ENCODE measurements at places on chromosomes 2 and 18.

- peak; percentile 48 for DNase-seq
Measured at GRCh38 chr2:158499383-158499782, 42.6 kb downstream of the PKP4 start.

GRCh38 chr2:37549598-37549997, 121.8 kb downstream of the CDC42EP3 start:
- no peak for DNase-seq

DNA sequence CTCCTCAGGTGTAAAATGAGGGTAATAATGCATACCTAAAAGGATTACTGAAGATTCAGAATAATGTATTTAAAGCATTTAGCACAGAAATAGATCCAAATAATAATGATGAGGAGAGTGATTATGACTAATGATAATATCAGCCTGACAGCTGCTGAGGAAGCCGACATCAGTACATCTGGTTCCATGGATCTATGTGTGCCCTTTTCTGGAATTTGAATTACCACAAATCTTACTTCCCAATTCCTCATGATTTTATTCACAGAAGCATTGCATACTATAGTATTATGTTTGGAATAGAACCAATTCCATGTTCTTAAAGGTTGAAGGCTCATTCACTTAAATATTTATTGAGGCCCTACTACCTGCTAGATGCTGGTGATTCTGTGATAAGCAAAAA, 248.9 kb upstream of the THUMPD2 start:
- no peak for DNase-seq

DNA sequence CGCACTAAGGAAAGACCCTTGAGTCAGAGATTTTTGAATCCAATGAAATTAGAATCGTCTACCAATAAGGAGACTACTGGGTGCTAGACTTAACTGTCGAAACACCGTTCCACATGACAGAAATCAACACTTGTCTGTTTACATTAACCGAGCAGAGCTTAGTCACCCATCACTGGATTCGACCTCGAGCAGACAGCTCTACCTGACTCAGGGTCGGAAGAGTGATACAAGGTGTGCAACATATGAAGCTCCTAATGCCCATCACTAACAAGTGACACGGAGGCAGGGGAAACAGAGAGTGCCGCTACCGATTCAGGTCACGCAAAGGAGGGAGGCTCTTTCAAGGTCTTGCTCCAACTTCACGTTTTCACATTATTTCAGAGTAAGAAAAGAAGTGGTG, 54.2 kb upstream of the FZD5 start:
- no peak for DNase-seq

DNA sequence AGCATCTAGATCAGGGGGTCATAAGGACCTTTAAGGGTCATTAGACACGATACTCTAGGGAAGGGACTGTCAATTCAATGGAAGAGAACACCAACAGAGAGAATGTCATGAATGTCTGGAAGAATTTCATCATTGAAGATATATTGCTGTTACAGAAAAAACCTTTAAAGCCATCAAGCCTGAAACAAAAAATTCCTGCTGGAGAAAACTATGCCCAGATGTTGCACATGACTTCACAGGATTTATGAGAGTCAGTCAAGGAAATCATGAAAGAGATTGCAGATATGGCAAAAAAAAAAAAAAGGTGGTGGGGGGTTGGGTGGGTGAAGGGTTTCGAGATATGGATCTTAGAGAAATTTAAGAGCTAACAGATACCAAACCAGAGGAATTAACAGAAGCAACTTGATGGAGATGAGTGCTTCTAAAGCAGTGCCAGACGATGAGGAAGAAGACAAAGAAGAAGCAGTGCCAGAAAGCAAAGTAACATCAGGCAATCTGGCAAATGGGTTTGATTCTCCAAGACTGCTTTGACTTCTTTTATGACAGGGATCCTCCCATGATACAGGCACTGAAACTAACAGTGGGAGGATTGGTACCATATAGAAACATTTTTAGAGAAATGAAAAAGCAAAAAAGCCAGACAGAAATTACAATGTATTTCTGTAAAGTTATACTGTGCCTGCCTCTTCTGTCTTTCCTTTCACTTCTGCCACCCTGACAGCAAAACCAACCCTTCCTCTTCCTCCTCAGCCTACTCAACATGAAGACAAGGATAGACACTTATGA, 28.5 kb downstream of the MAP4K3 start:
- no peak for DNase-seq

DNA sequence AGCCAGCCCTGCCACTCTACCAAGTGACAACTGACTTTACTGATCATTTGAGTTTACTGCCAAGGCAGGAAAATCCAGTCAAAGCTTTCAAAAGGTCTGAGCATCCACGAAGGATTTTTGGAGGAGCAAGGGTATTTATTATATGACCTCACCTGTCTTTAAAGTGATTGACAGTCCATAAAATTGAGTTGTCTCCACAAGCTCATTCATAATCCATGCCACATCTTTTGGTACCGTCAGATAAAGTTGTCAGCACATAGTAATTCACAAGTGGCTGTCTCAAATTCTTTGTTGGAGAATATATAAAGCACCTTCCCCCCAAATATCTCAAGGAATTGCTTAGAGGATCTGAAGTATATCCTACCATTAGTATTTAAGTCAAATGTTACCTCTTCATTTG, 240.5 kb downstream of the METTL4 start:
- no peak for DNase-seq

- no peak for DNase-seq
Measured at GRCh38 chr18:40652321-40652720, 1302.7 kb upstream of the PIK3C3 start.

DNA sequence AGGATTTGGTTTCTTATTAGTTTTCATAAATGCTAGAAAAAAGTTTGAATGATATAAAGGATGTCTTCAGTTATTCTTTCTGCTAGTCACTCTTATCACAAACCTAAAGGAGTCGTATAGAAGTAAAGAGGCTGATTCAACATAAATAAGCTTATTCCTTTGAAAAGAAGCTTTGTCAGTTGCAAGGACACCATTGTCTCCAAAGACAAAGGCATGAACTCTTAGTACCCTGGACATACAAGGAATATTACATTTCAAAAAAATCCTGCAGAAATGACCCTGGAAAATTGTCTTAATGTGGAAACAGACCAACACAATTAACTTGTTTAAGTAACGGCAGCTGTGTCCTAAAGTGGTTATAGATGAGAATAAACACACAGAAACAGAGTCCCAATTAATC, 528.0 kb downstream of the CPS1 start:
- no peak for DNase-seq

DNA sequence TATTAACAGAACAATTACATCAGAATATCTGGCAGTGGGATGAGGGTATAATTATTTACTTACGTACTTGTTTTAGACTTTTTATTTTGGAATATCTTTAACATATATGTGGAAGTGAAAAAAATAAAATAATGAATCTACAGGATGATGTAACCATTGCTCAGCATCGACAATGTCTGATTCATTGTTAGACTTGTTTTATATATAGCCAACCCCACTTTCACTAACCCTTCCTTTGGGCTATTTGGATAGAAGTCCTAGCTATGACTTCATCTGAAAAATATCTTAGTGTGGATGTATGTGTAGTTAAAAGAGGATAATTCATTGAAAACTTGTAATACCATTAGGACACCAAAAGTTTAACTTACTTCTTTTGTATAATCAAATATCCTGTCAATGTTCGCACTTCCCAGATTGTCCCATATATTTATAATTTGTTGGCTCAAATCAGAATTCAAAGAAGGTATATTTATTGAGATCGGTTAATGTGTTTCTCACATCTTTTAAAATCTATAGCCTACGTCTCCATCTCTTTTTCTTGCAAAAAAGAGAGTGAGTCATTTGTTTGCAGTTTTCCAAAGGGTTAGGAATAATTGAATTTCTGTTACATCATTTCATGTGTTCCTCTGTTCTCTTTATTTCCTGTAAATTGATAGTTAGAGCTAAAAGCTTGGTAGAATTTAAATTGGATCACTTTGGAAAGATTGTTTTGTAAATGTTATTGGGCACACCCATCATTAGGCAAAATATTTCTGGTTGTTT, 506.1 kb upstream of the FAM98A start:
- no peak for DNase-seq

DNA sequence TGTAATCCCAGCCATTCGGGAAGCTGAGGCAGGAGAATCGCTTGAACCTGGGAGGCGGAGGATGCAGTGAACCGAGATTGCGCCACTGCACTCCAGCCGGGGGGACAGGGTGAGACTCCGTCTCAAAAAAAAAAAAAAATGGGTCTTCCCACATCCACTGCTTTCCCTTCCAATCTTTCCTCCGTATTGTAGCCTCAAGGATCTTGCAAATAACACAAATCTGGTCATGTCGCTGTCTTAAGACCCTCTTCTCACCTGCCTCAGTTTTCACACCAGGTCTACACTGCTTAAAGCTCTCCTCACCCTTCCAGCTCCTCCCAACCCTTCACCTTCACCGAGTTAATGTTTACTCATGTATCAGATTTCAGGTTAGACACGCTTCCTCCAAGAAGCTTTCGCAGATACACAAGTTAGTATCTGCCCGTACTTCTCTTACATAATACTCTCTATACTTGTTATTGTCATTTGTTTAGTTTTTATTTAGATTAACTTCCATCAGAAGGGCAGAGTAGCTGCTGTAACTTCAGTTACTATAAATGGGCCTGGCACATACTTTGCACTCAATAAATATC, 1.5 kb downstream of the IER3IP1 start:
- DNase-seq, result no peak

GRCh38 chr18:43627848-43628530, 350.7 kb upstream of the SYT4 start:
- no peak for DNase-seq

GRCh38 chr18:12041561-12041960, 52.1 kb upstream of the ANKRD62 start:
- no peak for DNase-seq

GRCh38 chr18:35491700-35492077, 6.1 kb downstream of the INO80C start:
- DNase-seq, result no peak

DNA sequence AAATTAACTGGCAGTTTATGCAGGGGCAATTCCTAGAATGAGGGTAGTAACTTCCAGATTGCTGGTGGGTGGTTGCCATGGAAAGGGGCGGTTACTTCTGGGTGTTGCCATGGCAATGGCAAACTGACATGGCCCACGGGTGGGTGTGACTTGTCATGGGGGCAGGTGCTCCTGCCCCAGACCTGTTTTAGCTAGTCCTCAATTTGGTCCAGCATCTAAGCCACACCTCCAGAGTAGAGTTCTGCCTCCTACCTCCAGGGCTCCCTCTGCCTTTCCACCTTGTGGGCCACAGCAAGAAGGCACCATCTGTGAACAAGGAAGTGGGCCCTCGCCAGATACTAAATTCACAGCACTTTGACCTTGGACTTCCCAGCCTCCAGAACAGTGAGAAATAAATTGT, 148.7 kb downstream of the TFCP2L1 start:
- DNase-seq, result no peak

DNA sequence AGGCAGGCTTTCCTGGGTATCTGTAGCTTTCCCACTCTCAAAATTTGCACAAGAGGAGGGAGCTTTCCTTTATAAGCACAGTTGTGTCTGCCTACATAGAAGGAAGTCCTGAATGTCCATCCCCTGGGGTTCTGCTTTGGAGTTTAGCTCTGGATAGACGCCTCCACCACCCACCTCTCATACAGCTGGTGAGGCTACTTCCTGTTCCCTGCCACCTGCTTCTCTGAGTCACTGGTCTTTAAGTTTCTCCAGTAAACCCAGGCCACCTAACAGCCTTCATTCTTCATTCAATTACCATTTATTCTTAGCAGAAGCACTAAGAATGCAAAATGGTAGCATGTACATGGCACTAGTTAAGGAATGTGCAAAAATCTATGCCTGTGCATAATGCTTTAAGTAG, 407.8 kb downstream of the CDH2 start:
- no peak for DNase-seq

GRCh38 chr2:148944536-148944935, 69.5 kb downstream of the KIF5C start:
- DNase-seq, result no peak

DNA sequence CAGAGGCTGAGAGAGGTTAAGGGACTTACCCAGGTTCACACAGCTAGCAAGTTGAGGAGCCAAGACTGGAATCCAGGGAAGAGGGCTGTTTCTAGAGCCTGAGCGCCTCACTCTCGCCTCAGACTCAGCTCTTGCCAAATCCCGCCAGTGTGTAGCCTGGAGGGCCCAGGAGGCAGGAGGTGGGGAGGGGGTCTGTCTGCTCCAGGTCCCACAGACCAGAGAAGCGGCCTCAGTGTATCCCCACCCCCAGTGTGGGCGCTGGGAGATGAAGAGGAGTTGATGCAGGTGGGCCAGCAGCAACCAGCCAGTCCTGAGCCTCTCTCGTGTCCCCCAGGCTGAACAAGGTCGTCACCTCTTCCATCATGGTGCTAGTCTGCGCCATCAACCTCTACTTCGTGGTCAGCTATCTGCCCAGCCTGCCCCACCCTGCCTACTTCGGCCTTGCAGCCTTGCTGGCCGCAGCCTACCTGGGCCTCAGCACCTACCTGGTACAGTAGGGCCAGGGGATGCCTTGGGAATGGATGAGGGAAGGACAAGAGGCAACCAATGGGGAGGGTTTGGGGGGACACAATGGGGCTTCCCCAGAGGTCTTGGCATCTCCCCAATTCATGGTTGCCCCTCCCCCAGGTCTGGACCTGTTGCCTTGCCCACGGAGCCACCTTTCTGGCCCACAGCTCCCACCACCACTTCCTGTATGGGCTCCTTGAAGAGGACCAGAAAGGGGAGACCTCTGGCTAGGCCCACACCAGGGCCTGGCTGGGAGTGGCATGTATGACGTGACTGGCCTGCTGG, 5.2 kb upstream of the CTDSP1 start:
- peak; percentile 16 for DNase-seq

DNA sequence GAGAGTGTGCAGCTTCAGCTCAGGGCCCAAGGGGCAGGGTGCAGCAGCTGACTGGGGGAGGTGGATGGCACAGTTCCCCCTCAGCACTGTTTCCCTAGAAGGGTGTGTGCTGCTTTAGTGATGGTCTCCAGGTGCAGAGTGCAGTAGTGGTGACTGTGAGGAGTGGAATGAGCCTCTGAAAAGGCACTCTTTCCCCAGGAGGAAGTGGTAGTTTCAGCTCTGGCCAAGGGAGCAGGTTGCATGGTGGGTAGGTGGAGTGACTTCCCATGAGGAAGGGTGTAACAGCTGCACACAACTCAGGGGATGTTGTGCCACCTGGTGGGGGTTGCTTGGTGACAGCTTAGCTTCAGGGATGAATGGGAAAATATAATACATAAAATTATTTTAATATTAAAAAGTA, 251.5 kb upstream of the NXPH2 start:
- DNase-seq, result peak; percentile 14

GRCh38 chr2:216626875-216627245, 6.4 kb upstream of the IGFBP2 start:
- no peak for DNase-seq

DNA sequence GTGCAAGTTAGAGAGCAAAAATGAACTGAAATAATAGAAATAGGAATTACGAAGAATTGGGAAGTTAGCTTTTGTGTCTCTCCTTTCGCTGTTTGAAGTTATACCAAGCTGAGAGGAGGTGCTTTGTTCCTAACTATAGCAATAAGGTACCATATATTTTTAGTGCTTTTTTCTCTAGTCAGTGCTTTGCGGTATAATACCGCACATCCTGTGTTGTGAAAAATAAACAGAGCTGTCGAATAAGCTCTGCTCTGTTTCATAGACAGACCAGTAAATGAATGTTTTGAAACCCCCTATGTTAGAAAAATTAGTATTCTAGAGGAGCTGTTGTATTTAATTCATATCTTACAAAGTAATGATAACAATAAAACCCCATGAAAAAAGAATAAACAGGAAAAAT, 130.8 kb downstream of the MAP4K4 start:
- DNase-seq, result no peak

Data from SK-N-SH (cell line).